ENCODE measurements at places on chromosomes 12 and 14.

DNA sequence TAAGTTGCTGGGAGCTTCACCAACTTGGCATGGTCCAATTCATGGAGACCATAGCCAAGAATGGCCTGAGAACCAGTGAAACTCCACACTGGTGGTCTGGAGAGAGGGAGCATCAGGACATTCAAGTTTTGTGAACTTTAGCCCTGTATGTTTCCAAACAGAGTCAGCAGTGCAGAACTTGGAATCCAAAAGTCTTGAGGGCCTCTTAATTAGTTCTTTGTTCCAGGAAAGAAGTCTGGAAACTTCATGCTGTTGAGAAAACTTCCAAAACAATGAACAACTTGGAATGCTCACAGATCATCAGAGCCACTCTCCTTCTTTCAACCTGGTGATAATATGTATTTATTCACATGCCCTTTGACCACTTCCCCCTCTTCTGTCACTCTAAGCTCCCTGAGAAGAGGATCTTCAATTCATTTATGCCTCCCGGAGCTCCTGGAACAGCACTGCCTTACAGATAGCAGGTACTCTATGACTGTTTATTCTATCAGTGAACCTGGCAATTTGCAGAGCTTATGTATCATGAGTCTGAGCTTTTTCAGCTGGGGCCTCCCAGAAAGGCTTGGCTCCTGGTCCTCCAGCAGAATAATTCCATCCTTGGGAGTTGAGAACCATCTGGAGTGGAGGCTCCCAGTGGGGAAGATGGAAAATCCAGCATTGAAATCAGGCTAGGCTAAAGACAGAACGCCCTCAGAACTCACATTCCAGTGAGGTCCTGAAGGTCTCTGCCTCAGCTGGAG, 191.4 kb downstream of the KTN1 start:
- DNase-seq, result no peak

- DNase-seq, result no peak
Measured at GRCh38 chr14:34383839-34384238, 78.2 kb downstream of the SPTSSA start.

- no peak for DNase-seq
Measured at GRCh38 chr14:73723406-73723796, 9.2 kb upstream of the PNMA1 start.

GRCh38 chr12:71400481-71400880, 39.1 kb upstream of the LGR5 start:
- DNase-seq, result no peak

DNA sequence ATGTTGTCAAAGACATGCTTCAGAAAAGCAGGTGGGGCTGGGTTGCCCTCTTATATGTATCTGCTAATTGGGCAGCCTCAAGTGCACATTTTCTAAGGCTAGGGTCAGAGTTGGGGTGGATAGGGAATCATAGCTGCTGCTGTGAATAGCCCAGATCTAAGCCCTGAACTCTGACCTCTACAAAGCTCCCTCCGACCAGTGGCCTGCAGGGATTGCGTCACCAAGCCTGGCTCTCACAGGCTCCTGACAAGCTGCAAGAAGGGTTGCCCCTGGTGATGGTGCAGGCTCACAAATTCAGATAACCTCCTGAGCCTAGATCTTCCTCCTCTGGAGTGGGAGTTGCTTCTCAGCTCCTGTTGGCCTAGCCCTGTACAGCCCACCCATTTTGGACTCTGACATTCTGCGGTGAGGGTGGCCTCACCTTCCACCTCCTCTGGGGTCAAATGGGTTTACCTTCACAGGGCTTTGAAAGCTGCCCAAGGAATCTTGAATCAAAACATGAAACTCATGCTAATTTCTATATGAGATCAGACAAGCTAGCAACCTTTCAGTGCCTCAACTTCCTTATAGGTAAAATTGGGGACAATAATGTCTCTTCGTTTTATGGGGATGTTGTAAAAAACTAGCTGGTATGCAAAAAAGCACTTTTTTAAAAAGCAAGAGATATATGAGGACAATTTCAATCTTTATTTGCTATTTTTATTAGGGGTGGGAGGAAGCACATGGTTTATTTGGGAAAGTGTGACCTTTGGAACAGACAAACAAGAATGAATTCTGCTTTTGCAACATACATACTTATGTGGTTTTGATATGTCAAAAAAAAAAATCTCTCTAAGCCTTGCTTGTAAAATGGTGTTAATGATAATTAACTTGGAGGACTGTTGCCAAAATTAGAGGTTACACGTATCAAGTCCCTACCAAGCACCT, 4.9 kb upstream of the SUSD6 start:
- no peak for DNase-seq

GRCh38 chr12:26845057-26845666, 12.2 kb upstream of the ITPR2 start:
- no peak for DNase-seq

DNA sequence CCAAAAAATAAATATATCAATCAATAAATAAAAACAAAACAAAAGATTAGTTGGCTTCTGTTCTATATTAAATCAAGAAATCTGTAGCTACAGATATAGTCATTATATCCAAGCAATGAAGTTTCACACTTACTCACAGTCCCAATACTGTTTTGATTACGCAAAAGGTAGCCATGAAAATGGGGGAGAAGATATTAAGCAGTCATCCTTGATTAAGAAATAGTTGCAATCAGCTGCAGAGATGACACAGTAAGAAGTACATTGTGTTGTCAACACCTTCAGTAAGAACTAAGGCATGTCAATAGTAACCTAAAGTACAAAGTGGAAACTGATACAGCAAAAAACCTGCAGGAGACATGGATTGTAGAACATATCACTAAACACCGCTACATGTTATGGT, 11.0 kb upstream of the RHOJ start:
- no peak for DNase-seq

- no peak for DNase-seq
Measured at GRCh38 chr14:31881531-31882310, 195.4 kb upstream of the ARHGAP5 start.

GRCh38 chr12:92977326-92977725, 48.2 kb upstream of the EEA1 start:
- no peak for DNase-seq

DNA sequence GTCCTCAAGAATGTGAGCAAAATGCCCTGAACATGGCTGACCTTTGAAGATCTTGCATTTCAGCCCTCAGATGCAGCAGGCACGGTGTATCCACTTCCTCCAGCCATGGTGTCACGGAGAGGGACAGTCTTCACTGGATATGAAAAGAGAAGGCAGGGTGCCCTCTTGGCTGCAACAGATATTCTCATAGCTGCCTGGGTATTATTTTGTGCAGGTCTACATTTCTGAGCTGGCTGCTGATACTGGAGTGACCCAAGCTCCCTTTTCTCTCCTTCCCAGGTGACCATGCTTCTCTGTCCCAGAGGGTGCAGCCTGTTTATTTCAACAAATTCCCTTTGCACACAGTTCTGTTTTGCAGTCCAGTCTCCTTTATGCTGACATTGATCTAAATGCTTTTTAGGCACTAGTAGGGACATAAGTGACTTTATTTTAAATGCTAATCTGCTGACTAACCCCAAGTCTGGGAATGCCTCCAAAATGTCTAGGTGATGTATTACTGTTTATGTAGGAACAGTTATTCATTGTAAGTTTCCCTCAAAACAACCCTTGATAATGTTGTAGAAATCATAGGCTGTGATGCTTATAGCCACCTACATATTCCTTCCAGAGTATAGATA, 17.4 kb upstream of the PYGL start:
- no peak for DNase-seq

GRCh38 chr12:104788840-104789271, 169.2 kb downstream of the SLC41A2 start:
- no peak for DNase-seq

- no peak for DNase-seq
Measured at GRCh38 chr14:100076606-100077005, 11.4 kb downstream of the EVL start.

GRCh38 chr14:64255756-64256155, 38.4 kb downstream of the ESR2 start:
- DNase-seq, result no peak
